ENCODE measurements at places on chromosomes 3 and 15. TPM values are rescaled to one million over a fixed set of nuclear protein-coding genes. Genes with fewer than 3 reads are reported as not detected.

Gene GCNT3
- 0.29 TPM for total RNA-seq

DNA sequence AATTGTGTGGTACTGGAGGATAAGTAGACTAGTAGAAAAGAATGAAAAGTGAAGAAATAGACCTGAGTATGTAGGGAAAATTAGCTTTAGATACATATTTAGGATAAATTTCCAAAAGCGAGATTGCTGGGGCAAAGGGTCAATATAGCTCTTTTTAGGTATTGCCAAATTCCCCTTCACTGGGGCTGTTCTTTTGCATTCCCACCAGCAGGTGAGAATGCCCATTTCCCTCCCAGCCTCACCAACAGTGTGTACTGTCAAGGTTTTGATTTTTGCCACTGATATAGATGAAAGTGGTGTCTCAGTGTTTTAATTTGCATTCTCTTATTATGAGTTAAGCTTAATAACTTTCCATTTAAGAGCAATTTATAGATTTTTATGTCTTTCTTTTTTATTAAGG is 35.7 kb upstream of the BHLHE40 start:
- no peak for DNase-seq

- no peak for DNase-seq
Observed at GRCh38 chr15:100108346-100108745, 233.4 kb downstream of the ADAMTS17 start.

Gene C2CD4A
- 0.63 TPM for total RNA-seq

- DNase-seq = no peak
Observed at GRCh38 chr3:154182322-154182922, 61.2 kb downstream of the ARHGEF26 start.

DNA sequence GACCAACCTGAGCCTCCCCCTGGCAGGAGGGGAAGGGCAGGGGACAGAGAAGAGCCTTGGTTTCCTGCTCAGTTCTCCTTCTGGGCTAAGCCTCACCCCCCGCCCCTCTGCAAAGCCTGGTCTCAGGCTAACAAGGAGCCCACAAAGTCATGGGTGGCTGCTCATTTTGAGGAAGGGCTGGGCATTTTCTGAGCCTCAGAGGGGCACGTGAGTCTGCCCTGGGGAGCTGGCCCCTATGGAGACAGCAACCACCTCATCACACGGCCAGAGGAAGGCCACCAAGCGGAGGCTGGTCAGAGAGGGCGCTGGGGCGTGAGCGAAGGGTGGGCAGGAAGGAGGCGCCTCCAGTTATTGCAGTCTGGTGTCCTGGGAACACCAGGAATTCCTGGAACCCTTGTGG is 18.7 kb downstream of the ABTB1 start:
- no peak for DNase-seq

- DNase-seq = no peak
Observed at GRCh38 chr3:53749448-53749847, 96.8 kb downstream of the CHDH start.

DNA sequence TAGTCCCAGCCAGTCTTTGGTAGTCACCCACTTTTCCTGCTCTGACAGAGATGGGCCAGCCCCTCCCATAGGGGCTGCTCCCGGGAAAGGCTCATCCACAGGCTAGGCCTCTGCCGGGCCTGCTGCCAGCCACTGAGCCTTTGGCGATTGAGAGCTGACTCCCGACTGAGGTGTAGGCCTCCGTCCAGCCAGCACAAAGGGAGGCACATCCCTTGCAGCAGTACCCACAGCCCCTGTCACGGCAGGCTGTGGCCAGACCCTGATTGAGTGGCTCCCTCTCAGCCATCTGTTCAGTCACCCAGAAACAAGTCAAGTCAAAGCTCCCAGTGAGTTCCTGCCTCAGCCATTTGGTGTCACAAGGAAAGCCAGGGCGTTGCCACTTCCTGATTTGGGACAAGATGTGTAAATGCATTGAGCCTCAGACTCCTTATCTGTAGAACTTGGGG is 6.2 kb upstream of the PAK6 start:
- no peak for DNase-seq

Gene DNASE1L3
- total RNA-seq = not detected

GRCh38 chr3:13954741-13955483 is 75.0 kb upstream of the WNT7A start:
- no peak for DNase-seq

DNA sequence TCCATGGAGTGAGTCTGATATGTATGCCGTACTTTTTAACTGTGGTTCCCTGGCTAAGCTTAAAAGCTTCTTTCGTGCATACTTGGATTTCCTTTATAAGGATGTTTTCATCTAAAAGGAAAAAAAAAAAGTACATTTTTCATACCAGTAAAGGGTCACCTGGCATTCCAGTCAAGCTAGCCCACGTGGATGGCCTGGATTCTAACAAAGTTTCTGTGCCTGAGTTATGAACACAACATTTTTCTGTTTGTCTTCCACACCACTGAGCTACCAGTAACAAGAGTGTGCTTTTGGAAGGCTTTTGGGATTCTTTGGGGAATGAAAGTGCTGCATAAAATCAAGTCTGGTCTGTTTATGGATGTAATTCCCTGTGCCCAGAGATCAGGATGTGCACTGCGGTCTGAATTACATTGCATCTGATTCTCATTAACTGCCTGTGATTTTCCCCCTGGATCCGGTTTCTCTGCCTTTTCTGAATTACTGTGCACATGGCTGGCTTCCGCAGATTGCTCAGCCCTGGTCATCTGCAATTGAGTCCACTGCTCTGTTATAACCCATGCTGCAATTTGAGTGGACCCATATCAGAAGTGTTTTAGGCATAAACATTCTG is 38.2 kb upstream of the MAGI1 start:
- no peak for DNase-seq

DNA sequence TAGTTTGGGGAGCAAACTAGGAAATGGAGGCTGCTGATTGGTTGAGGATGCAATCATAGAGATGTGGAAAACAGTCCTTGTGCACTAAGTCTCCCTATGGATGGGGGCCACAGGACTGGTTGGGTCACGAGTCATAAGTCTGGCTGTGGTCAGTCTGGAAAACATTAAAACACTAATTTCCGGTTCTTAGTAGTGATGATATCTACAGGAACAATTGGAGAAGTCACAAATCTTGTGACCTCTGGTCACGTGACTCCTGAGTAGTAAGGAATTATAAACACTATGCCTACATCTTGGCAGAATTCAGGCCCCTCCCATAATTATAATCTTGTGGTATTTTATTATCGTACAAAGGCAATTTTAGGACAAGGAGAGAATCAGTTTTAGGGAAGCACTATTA is 317.3 kb upstream of the ARPP21 start:
- DNase-seq = no peak

GRCh38 chr15:32918547-32918946 is 200.7 kb downstream of the GREM1 start:
- no peak for DNase-seq

GRCh38 chr3:45113625-45114050 is 32.5 kb downstream of the CDCP1 start:
- DNase-seq = no peak

- DNase-seq = no peak
Observed at GRCh38 chr3:51817375-51817774, 38.3 kb upstream of the IQCF6 start.

Gene AADAC
- total RNA-seq = 7.8 TPM

Gene DPH3
- total RNA-seq = 11.6 TPM

GRCh38 chr3:101243285-101244211 is 76.8 kb downstream of the IMPG2 start:
- no peak for DNase-seq

- no peak for DNase-seq
Observed at GRCh38 chr15:40275523-40275922, 7.3 kb downstream of the ANKRD63 start.

Gene HYAL1
- total RNA-seq = 6.2 TPM

Data from NCI-H460 (cell line).